ENCODE measurements at places on chromosomes 2 and 18.

DNA sequence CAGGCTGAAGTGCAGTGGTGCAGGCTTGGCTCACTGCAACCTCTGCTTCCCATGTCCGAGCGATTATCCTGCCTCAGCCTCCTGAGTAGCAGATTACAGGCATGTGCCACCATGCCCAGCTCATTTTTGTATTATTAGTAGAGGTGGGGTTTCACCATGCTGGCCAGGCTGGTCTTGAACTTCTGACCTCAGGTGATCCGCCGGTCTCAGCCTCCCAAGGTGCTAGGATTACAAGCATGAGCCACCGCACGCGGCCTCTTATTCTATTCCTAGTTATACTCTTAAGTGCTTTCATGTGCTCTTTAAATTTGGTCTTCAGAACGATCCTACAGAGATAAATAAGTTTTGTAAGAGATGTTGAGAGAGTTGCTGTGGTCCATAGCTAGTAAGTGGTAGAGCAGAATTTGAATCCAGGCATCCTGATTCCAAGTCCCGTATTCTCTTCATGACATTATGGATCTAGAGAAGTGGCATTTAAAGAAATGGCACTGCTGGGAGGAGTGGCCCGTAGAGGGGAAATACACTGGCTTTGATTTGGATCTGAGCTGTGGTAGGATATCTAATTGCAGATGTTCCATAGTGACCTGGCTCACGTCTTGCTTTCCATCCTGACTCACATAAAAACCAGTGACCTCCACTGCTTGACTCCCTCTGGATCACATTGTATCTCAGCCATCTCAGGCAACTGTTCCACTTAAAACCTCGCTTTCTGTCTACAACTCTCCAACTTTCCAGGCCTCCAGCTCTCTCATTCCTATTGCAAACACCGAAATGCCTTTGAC is 22.8 kb upstream of the ME2 start:
- H3K4me3 ChIP-seq: no peak overlapping the region
- DNase-seq: no peak
- H3K27ac ChIP-seq: no peak overlapping the region
- H3K36me3 ChIP-seq: no peaks in the 10 kb centered on the region

GRCh38 chr2:85421260-85422071 is 3.0 kb downstream of the SH2D6 start:
- DNase-seq: no peak
- peak overlapping the region; percentile 100 for H3K27ac ChIP-seq

- H3K36me3 ChIP-seq: no peaks in the 10 kb centered on the region
- H3K27me3 ChIP-seq: peaks cover 23% of the 10 kb centered on the region
- H3K4me1 ChIP-seq: peaks cover 4% of the 10 kb centered on the region
- no peak overlapping the region for H3K4me3 ChIP-seq
- no peak for DNase-seq
Measured at GRCh38 chr2:231920795-231921194, 5.4 kb downstream of the NPPC start.

- peaks cover 7% of the 10 kb centered on the region for H3K27me3 ChIP-seq
- H3K36me3 ChIP-seq: no peaks in the 10 kb centered on the region
- no peak overlapping the region for H3K4me3 ChIP-seq
- no peak for DNase-seq
Measured at GRCh38 chr2:161905389-161906046, 168.5 kb downstream of the DPP4 start.

- H3K36me3 ChIP-seq: no peaks in the 10 kb centered on the region
- peaks cover 4% of the 10 kb centered on the region for H3K4me1 ChIP-seq
- H3K27ac ChIP-seq: no peak overlapping the region
- H3K27me3 ChIP-seq: no peaks in the 10 kb centered on the region
Measured at GRCh38 chr2:99619151-99619550, 129.3 kb upstream of the REV1 start.

DNA sequence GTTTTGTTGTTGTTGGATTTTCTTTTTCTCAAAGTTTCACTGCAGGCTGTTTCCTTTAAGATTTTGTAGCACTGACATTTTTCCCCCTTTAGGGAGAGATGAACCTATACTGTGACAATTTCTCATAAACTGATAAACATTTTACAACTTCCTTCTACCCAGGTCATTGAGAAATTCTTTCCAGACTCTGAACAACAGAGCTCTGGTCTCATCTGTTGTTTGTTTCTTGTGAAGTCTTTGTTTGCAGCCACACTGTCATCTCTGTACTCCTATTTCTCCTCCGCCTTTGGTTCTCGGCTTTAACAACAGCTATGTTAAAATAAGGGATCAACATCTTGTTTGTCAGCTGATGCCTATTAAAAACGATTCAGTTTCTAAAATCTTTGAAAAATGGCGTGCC is 167.6 kb downstream of the VWC2L start:
- H3K4me3 ChIP-seq: no peak overlapping the region
- DNase-seq: no peak
- no peak overlapping the region for H3K27ac ChIP-seq
- H3K27me3 ChIP-seq: no peaks in the 10 kb centered on the region
- H3K36me3 ChIP-seq: no peaks in the 10 kb centered on the region

- H3K36me3 ChIP-seq: peaks cover 18% of the 10 kb centered on the region
- H3K4me1 ChIP-seq: peaks cover 15% of the 10 kb centered on the region
- no peak overlapping the region for H3K4me3 ChIP-seq
- H3K27me3 ChIP-seq: no peaks in the 10 kb centered on the region
Measured at GRCh38 chr2:241156971-241157441, 6.7 kb downstream of the PPP1R7 start.

GRCh38 chr2:129201696-129202095 is 777.8 kb upstream of the RAB6C start:
- no peaks in the 10 kb centered on the region for H3K27me3 ChIP-seq
- no peak for DNase-seq
- no peak overlapping the region for H3K27ac ChIP-seq
- no peak overlapping the region for H3K4me3 ChIP-seq
- no peaks in the 10 kb centered on the region for H3K36me3 ChIP-seq

DNA sequence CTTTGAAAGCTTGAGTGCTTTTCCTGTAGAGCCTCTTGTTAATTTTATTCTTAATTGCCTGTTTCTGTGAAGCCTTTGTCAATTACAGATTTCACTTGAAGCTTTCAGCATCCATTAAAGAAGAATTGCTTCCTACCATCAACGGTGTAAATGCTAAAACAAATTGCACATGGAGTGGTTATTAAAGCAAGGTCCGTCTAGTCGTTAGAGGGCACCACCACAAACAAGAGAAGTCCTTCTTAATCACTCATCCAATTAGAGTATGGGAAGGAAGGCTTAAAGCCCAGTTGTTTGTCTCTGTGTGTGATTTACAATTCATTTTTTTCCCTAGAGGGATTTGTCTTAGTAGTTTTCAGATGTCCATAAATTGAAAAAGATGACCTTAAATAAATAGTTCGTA is 1.6 kb downstream of the KCNJ3 start:
- peaks cover 4% of the 10 kb centered on the region for H3K36me3 ChIP-seq
- peaks cover 39% of the 10 kb centered on the region for H3K27me3 ChIP-seq
- no peaks in the 10 kb centered on the region for H3K4me1 ChIP-seq
- no peak overlapping the region for H3K27ac ChIP-seq

DNA sequence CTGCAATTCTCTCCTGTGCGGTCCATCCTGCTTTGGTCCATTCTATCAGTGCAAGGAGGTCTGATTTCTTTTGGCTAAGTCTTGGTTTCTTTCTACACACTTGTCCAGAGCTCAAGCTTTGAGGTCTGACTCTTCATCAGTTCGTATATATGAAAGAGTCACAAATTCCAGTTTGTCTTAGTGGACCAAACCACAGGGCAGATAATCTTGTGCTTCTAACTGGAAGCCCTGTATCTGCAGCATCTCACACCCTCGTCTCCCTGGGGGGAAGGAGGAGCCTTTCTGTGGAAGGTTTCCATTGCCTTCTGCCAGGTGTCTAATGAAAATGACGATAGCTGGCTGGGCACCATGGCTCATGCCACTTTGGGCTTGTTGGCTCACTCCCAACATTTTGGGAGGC is 148.5 kb downstream of the SPP2 start:
- H3K36me3 ChIP-seq: peaks cover 5% of the 10 kb centered on the region
- peaks cover 25% of the 10 kb centered on the region for H3K27me3 ChIP-seq
- no peak overlapping the region for H3K27ac ChIP-seq
- no peak overlapping the region for H3K4me3 ChIP-seq
- no peaks in the 10 kb centered on the region for H3K4me1 ChIP-seq
- no peak for DNase-seq

GRCh38 chr2:15746703-15747550 is 155.3 kb downstream of the DDX1 start:
- H3K27ac ChIP-seq: no peak overlapping the region
- H3K27me3 ChIP-seq: peaks cover 3% of the 10 kb centered on the region
- no peak overlapping the region for H3K4me3 ChIP-seq
- no peaks in the 10 kb centered on the region for H3K4me1 ChIP-seq
- DNase-seq: no peak

Measured in activated CD4-positive, alpha-beta T cell treated with anti-CD3 and anti-CD28 coated beads, Interleukin-2, amount 10 ng/mL, durations not matched to agents 7 days and 5 days (primary cell).